Aortic smooth muscle cell (primary cell): ENCODE measurements at places on chromosomes 1 and 21. TPM values are rescaled to one million over a fixed set of nuclear protein-coding genes. Genes with fewer than 3 reads are reported as not detected.

Gene GPATCH3
- total RNA-seq, result 8.5 and 9.8 TPM in 2 replicates

Gene SORT1
- 15.2 and 21.3 TPM in 2 replicates for total RNA-seq

Gene OR2T35
- total RNA-seq, result not detected in 2 replicates

Gene PRELP
- 1.1 and 2.7 TPM in 2 replicates for total RNA-seq

Gene DSTYK
- 16.5 and 18.5 TPM in 2 replicates for total RNA-seq

Gene E2F2
- 0.93 and 2.1 TPM in 2 replicates for total RNA-seq

Gene AQP10
- total RNA-seq, result under 0.01 and 0.06 TPM in 2 replicates

Gene GJA4
- 1.1 and 1.6 TPM in 2 replicates for total RNA-seq

Gene NHLH1
- total RNA-seq, result under 0.01 TPM in 1 of 2 replicates, not detected in the other

Gene MMP23B
- 1.7 and 1.8 TPM in 2 replicates for total RNA-seq

Gene ZFP69
- total RNA-seq, result 3.6 and 3.8 TPM in 2 replicates

Gene MARK1
- total RNA-seq, result 1.3 and 2.1 TPM in 2 replicates

Gene SPAG17
- not detected in 2 replicates for total RNA-seq

Gene RNASEL
- 12.9 and 13.2 TPM in 2 replicates for total RNA-seq

Gene TTC34
- under 0.01 and 0.12 TPM in 2 replicates for total RNA-seq

Gene PRR9
- total RNA-seq, result not detected in 2 replicates

Gene TDRD10
- under 0.01 and 0.06 TPM in 2 replicates for total RNA-seq

Gene KCNH1
- total RNA-seq, result not detected in 2 replicates
